Left ventricle myocardium superior (tissue), 1 donor: ENCODE measurements at places on chromosomes 12 and 14.

DNA sequence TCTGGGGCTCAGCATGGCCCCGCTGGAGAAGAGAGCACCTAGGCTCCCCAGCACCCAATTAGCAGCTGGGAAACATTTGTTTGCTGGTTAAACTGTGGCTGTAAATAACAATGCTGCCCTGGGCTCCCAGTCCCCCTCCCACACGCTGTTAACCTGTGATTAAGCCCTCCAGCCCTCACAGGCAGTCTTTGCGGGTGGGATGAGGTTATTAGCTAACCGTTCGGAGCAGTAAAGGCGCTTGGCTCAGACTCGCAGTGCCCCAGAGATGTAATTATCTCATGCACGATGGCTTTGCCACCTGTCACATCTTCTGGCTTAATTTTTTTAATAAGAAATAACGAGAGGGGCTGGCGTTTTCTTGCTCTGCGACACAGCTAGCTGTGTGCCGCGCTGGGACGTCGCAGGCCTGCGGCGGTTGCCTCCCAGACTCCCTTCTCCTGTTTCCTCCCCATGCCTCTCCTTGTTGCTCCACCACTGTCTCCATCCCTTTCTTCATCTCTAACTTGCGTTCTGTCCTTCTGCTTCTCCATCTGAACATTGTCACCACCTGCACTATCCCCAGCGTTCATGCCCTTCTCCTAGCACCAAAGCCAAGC, 239.2 kb upstream of the FKBP4 start:
- no peak for DNase-seq

DNA sequence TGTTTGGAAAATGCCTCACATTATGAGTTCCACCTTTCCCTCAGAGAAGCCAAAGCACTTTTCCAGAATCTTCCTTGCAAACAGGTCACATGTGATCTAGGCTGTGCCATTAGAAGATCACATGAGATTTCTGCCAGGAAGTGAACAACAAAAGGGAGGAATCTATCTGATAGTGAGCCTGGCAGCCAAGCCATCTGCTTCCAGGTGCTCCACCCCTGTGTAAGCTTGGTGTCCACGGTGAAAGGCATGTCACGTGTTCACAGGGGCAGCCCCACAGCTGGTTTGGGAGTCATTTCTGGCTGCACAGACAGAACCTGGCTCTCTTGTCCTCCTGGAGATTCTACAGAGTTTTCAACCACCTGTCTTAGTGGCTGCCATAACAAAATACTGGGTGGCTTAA, 3.5 kb upstream of the KSR2 start:
- no peak for DNase-seq

- no peak for DNase-seq
These were observed 274.5 kb downstream of the MED13L start for GRCh38 chr12:116002890-116003536.

DNA sequence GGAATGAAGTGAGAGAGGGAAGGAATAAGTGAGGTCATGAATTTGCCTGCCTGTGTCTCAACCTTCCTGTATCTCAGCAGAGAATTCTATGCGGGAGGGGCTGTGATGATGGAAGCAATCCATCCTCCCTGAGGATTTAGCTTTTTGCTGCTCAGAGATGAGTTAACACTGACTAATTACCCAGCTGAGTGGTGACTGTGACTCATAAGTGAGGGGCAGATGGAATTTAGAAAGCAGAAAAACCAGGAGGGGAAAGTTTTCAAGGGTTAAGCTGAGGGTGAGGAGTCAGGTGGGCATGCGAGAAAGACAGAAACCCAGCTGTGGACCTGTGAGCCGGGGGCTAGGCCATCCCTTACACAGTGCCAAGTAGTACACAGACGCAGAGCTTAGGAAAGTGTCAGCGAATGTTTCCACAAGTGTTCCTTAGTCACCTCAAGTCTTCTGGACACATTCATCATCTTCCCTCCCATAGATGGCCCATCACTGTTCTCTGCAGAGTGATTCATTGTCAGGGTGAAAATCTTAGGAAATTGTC, 277.9 kb downstream of the IPO8 start:
- no peak for DNase-seq

- DNase-seq, result no peak
These were observed 620 bp downstream of the PGAM5 start for GRCh38 chr12:132711080-132711843.
